ENCODE measurements at places on chromosomes 1 and 21. TPM values are rescaled to one million over a fixed set of nuclear protein-coding genes. Genes with fewer than 3 reads are reported as not detected.

DNA sequence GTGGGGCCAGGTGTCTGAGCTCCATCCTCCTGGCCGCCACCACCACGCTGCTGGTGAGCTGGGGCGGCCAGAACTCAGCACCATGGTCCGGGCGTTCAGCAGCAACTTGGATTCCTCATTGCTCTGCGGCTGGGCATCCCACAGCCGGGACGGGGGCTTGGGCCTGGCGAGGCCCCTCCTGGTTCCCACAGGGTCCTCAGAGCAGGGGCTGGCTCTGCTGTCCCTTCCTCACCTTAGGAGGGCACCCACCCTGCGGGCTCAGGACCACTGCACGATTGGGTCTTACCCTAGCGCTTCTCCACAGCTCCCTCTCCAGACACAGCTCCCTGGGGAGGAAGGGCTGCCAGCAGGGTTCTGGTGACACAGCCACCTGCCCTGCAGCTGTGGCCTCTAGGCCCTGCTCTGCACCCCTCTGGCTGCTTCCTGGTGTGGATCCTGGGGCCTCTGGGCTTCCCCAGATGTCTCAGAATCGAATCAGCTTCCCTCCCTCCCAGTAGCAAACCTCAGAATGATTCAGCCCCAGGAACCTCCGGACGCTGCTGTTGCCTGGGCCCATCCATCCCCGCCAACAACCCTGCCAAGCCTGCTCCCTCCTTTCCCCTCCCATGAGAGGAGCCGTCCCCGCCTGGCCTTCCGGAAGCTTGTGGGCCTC is 25.0 kb downstream of the CRYAA start:
- H3K27me3 ChIP-seq: no peaks in the 10 kb centered on the region
- no peaks in the 10 kb centered on the region for H3K36me3 ChIP-seq
- peak overlapping the region; percentile 5 for H3K27ac ChIP-seq
- peak; percentile 71 for DNase-seq
- peaks cover 3% of the 10 kb centered on the region for H3K4me1 ChIP-seq
- H3K4me3 ChIP-seq: no peak overlapping the region

The SPRR2B gene
- not detected for total RNA-seq

DNA sequence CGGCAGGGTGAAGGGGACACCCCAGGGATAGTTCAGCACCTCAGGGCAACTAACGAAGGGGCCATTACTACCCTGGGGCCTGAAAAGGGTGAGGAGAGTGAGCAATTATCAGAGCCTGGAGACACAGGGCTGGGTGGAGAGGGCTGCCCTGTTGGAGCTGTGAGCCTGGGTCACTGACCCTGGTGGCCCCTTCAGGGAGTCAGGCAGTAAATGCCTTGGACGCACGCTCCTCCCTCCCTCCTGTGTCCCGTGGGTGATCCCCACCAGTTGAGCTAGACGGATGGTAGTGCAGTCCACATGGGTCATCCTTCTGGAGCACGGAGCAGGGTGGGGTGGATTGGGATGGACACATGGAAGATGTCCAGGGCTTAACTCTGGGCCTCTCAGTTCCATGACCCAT is 305.3 kb downstream of the PTPRU start:
- H3K27ac ChIP-seq: no peak overlapping the region
- no peaks in the 10 kb centered on the region for H3K27me3 ChIP-seq
- no peak overlapping the region for H3K4me3 ChIP-seq
- no peaks in the 10 kb centered on the region for H3K4me1 ChIP-seq

GRCh38 chr21:33375101-33375644 is 28.0 kb upstream of the IFNGR2 start:
- no peak for DNase-seq
- no peaks in the 10 kb centered on the region for H3K36me3 ChIP-seq
- no peaks in the 10 kb centered on the region for H3K4me1 ChIP-seq
- no peak overlapping the region for H3K27ac ChIP-seq
- no peaks in the 10 kb centered on the region for H3K27me3 ChIP-seq

DNA sequence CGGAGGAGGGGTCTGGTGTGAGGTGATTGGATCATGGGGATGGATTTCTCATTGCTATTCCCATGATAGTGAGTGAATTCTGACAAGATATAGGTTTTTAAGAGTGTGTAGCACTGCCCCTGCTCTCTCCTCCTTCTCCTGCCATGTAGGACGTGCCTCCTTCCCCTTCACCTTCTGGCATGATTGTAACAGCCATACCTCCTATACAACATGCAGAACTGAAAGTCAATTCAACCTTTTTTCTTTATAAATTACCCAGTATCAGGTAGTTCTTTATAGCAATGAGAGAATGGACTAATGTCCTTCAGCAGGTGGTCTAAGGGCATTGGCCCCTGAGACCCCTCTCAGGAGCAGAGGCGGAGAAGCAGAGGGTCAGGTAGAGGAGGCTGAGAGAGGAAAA is 168.7 kb upstream of the ETV3 start:
- no peak for DNase-seq
- no peaks in the 10 kb centered on the region for H3K4me1 ChIP-seq
- no peak overlapping the region for H3K4me3 ChIP-seq
- H3K36me3 ChIP-seq: no peaks in the 10 kb centered on the region
- no peak overlapping the region for H3K27ac ChIP-seq

- DNase-seq: no peak
- H3K36me3 ChIP-seq: no peaks in the 10 kb centered on the region
- no peak overlapping the region for H3K27ac ChIP-seq
Measured at GRCh38 chr1:75952016-75952415, 19.8 kb upstream of the ASB17 start.

The TACSTD2 gene
- total RNA-seq: 187 TPM

- H3K4me1 ChIP-seq: no peaks in the 10 kb centered on the region
- no peaks in the 10 kb centered on the region for H3K36me3 ChIP-seq
- no peak for DNase-seq
- H3K27ac ChIP-seq: no peak overlapping the region
- no peak overlapping the region for H3K4me3 ChIP-seq
Measured at GRCh38 chr1:154809436-154810413, 60.4 kb downstream of the KCNN3 start.

The SMIM11 gene
- 8.0 TPM for total RNA-seq

DNA sequence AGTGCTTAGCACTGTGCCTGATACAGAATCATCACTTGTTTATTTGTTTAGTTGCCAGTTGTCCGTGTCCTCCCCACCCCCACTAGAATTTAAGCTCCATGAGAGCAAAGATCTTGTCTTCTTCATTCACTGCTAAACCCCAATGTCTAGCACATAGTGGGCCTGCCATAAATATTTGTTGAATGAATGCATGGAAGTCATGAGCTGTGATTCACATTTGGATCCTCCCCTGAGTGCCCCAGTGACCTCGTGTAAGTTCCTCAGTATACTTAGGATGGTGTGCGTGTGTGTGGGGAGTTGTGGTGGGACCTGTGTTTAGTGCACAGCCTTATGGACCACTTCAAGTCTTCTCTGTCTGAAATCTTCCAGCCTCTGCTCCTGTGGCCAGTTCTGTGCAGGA is 23.1 kb downstream of the IER5 start:
- H3K27me3 ChIP-seq: no peaks in the 10 kb centered on the region
- H3K36me3 ChIP-seq: no peaks in the 10 kb centered on the region
- no peak overlapping the region for H3K4me3 ChIP-seq
- DNase-seq: no peak
- peaks cover 9% of the 10 kb centered on the region for H3K4me1 ChIP-seq
- peak overlapping the region; percentile 77 for H3K27ac ChIP-seq

- H3K4me1 ChIP-seq: no peaks in the 10 kb centered on the region
- DNase-seq: no peak
- H3K27me3 ChIP-seq: no peaks in the 10 kb centered on the region
- no peak overlapping the region for H3K4me3 ChIP-seq
- H3K36me3 ChIP-seq: no peaks in the 10 kb centered on the region
Measured at GRCh38 chr21:15560383-15561056, 169.3 kb upstream of the USP25 start.

DNA sequence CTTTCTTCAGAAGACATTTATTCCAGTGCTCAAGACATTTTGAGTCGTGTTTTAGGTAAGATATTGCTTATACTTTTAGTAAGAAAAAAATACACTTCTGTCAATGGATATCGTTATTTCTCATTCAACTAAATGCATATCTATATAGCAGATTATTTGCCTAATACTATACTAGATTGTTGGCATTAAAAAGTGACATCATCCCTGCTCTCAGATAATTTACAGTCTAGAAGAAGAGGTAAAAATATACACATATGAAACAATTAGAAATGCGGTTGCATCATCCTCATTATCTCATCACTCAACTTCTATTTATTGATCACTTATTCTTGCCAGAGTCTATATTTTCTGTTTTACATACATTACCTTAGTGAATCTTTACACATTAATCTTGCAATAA is 367.7 kb downstream of the ADGRL2 start:
- no peak overlapping the region for H3K4me3 ChIP-seq
- H3K4me1 ChIP-seq: no peaks in the 10 kb centered on the region
- DNase-seq: no peak
- H3K36me3 ChIP-seq: no peaks in the 10 kb centered on the region

DNA sequence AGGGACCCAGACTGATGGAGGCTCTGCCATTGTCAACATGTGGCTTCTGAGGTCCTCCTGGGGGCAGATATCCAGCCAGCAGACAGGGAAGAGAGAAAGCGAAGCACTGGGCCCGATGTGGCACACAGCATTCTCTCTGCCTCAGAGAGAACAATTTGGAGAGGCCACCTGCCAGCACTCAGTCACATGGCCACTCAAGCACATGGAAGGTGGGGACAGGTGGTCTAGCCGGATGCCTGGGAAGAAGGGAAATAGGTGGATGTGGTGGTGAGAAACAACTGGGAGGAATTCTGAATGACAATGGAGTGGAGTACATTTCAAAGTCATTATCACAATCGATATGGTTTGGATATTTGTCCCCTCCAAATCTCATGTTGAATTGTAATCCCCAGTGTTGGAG is 109.0 kb downstream of the UBE2U start:
- H3K27me3 ChIP-seq: no peaks in the 10 kb centered on the region
- H3K4me1 ChIP-seq: no peaks in the 10 kb centered on the region
- no peak overlapping the region for H3K4me3 ChIP-seq
- no peak overlapping the region for H3K27ac ChIP-seq
- DNase-seq: no peak
- H3K36me3 ChIP-seq: no peaks in the 10 kb centered on the region

DNA sequence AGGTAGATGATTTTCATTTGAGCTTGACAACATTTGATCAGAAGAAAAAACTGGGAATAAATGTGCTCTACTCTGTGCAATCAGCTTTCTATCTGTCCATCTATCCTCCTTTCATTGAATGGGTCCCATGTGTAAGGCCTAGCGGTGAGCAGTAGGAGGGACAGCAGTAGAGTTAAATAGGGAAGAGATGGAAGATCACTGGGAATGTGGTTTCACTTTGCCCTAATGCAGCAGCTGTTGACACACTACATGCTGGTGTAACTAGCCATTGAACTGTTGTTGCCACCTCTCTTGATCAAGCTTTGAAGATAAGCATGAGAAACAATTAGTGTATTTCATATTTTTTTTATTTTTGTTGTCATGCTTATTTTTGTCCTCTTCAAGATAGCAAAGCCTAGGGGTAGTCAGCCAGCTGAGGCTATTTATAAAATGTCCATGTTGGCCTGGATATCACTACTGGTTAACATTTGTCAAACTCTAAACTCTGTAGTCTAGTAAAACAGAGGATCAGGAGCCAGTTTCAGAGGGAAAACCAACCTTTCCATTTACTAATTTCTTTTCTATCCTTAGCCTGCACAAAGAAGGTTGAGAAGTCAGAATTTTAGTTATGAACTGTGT is 41.9 kb downstream of the CACNA1E start:
- no peak overlapping the region for H3K27ac ChIP-seq
- no peak for DNase-seq

- no peak overlapping the region for H3K27ac ChIP-seq
- H3K36me3 ChIP-seq: no peaks in the 10 kb centered on the region
Measured at GRCh38 chr1:26290882-26291261, 11.0 kb downstream of the SH3BGRL3 start.

- no peak for DNase-seq
- H3K36me3 ChIP-seq: no peaks in the 10 kb centered on the region
- no peaks in the 10 kb centered on the region for H3K4me1 ChIP-seq
- no peak overlapping the region for H3K4me3 ChIP-seq
- H3K27ac ChIP-seq: no peak overlapping the region
- peaks cover 10% of the 10 kb centered on the region for H3K27me3 ChIP-seq
Measured at GRCh38 chr1:6178751-6179563, 1.2 kb downstream of the CHD5 start.

The NR1I3 gene
- not detected for total RNA-seq

DNA sequence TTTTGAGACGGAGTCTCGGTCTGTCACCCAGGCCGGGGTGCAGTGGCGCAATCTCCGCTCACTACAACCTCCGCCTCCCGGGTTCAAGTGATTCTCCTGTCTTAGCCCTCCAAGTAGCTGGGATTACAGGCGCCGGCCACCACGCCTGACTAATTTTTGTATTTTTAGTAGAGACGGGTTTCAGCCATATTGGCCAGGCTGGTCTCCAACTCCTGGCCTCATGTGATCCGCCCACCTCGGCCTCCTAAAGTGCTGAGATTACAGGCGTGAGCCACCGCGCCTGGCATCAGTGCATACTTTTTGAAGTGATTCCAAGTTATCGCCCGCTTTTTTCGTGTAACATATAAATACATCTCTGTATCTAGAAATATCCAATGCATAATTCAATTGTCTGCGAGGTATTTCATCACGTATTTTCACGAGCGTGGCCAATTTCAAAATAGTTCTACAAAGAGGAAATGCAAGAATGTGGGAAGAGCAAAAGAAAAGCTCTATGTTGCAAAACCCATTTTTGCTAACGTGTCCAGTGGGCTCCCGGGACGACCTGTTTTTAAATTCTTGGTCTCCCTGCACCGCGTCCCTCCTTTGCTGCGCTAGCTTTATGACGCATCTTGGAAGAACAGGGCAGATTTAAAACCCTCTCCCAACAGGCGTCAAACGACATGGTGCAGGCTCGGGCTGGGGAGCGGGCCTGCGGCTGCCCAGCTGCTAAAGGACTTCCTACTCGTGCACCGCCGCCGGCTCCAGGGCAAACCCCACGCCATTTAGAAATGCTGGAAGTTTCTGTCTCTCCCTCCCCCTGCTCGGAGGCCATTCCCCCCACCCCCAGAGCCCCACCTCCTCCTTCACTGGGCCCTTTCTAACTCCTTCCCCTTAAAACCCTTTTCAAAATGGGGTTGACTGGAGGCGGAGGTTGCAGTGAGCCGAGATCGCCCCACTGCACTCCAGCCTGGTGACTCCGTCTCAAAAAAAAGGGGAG is 923 bp upstream of the IFNGR2 start:
- no peaks in the 10 kb centered on the region for H3K27me3 ChIP-seq
- DNase-seq: peak; percentile 82
- H3K27ac ChIP-seq: peak overlapping the region; percentile 92
